Epithelial cell of proximal tubule (primary cell): ENCODE measurements at places on chromosomes 16 and 17. TPM values are rescaled to one million over a fixed set of nuclear protein-coding genes. Genes with fewer than 3 reads are reported as not detected.

DNA sequence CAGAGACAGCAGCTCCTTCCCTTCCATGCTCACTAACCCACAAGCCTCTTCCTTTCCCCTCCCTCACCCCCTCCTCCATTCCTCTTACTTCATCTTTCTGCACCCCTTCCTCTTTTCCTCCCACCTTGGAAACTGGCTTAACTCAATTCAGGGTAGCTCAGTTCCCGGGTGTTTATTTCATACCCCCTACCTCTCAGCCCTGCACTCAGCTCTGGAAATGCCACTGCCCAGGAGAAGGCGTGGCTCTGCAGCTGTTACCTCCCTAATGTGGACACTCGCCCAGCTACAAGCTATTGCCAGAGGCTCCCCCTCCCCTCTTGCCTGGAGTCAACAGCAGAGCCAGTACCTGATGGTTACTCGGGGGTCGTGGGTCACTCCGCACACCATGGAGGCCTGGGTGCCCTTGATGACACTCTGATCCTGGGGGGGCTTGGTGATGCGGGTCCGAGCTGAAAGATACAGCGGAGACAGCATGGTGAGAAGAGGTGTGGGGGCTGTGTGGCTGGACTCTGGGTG lies 118.4 kb upstream of the CDC42EP4 start:
- no peak for DNase-seq

GRCh38 chr17:52027620-52028295 lies 130.8 kb downstream of the CA10 start:
- DNase-seq, result peak; percentile 35

- no peak for DNase-seq
These were observed 14.4 kb downstream of the NDUFAF8 start for GRCh38 chr17:81253358-81254131.

DHRS7C gene
- not detected in 2 replicates for total RNA-seq

UMOD gene
- total RNA-seq, result not detected in 2 replicates

DNA sequence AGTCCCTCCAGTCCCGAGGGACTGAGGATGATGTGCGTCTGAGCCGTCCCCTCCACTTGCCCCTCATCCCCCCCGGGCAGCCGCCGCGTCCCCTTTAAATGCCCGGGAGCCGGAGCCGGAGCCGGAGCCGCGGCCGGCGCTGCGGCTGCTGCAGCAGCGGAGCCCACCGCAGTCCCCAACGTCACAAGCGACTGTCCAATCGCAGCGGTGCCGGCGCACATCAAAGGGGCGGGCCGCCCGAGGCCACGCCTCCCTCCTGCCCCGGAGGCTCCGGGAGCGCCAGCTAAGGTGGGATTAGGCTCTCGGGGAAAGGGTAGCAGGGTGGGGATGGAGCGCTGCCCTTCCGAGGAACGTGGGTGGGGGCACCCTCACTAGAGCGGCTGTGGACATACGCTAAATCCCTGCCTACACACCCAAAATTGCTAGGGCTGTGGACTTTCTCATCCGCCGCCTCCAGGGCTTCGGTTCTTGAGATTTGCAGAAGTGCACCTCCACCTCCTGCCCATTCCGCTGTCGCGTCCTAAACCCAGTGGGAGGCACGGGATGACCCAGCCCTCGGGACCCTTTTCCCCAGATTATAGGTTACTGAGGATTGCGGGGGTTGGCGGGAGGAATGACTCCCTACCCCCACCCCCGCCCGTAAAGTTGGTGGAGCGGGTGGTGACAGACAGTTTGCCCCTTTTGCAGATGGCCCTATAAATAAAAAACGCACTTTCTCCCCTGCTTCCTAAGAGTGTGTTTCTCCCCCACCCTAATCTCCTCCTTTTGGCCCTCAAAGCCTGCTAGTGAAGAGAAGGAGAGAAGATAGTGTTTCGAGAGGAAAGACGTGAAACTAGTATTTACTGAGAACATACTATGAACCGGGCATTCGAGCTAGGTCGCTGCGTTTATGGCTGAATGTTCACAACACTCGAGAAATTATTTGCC lies at the start of gene PHOSPHO1:
TSS of gene PHOSPHO1 (minus strand) at position 152 of the 927 bp plus-strand sequence. CDS start 4,096 bp downstream, outside the sequence.
- DNase-seq, result no peak

GRCh38 chr16:25020112-25020631 lies 5.0 kb upstream of the ARHGAP17 start:
- DNase-seq, result no peak

- no peak for DNase-seq
These were observed 917 bp downstream of the YWHAE start for GRCh38 chr17:1398931-1399678.
